ENCODE measurements at places on chromosomes 11 and 22. TPM values are rescaled to one million over a fixed set of nuclear protein-coding genes. Genes with fewer than 3 reads are reported as not detected.
A peak's percentile ranks its signal among the peaks of the same experiment; 100 is the strongest.

BIRC3 gene
- total RNA-seq: 0.27 TPM

CRYBB2 gene
- not detected for total RNA-seq

POU2AF1 gene
- total RNA-seq: not detected

SEPTIN5 gene
- 2.8 TPM for total RNA-seq

NPAS4 gene
- not detected for total RNA-seq

NEFH gene
- total RNA-seq: not detected

CTSW gene
- total RNA-seq: 0.24 TPM

KRTAP5-1 gene
- not detected for total RNA-seq

MS4A6E gene
- not detected for total RNA-seq

DNA sequence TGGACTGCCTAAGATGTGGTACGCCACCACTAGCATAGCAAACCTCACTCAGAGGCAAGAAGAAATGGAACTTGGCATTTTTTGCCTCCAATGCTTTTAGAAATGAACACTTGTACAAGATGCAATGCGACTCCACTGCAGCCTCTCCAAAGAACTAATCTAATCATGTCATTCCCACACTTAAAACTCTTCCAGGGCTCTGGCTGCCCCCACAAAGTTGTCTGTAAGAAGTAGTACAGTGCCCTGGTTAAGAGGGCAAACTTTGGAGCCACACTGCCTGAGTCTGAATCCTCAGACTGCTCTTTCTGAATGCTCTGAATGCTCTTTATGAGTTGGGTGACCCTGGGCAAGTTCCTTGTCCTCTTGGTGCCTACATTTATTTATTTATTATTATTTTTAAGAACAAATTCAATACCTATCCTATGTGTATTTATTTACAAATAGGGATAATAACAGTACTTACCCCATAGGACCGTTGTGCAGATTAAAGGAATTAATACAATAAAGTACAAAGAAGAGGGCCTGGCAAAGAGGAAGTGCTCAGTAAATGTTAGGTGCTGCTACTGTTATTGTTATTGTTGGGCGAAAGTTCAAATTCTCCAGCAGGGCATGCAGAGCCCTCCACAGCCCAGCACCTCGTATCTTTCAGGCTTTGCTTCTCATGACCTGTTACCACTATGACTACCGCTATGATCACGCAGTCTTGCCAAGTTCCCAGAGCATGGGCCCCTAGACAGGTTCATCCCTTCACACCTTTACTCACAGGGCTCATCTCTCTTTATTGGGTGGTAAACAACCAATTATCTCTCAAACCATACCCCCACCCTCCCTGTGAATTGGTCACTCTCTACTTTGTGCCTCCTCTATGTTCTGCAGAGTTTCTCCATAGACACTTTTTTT is 59.3 kb downstream of the RAB30 start:
- no peak for DNase-seq

- no peak for DNase-seq
These were observed 14.5 kb downstream of the ARVCF start for GRCh38 chr22:20002128-20002527.

GRCh38 chr11:128917144-128917724 is 25.4 kb downstream of the TP53AIP1 start:
- no peak for DNase-seq

GRCh38 chr22:20211997-20212753 is 55.9 kb downstream of the RTN4R start:
- DNase-seq: no peak

- DNase-seq: no peak
These were observed 1.1 kb downstream of the TRIM48 start for GRCh38 chr11:55263081-55263480.

DNA sequence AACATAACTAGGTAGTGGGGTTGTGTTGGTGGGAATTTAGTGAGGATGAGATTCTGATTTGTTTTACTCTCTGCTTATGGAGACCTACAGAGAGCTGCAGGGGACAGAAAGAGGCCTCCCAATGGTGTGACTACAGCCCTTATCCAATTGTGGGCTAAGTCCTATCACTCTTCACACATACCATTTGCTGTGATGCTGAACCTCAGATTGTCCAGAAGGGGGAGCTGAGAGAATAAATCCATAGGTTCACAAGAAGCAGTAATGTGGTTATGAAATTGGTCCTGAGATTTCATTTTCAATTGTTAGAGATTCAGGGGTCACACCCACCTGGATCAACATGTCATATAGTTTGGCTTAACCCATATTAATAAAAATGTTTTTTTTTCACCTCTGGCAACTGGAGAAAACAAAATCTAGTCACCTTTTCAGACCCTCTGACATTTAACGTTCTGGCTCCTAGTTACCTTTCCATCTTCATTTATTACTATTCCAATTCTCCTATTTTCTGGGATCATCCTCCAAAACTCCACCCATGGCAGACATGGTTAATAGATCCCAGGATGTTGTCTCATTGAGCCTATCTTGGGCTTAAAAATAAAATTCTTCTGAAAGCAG is 53.3 kb upstream of the PTPN5 start:
- peak; percentile 32 for DNase-seq

- DNase-seq: no peak
These were observed 17.7 kb upstream of the SCGB1D1 start for GRCh38 chr11:62172294-62172693.

- DNase-seq: no peak
These were observed 25.2 kb downstream of the LIF start for GRCh38 chr22:30221121-30221992.

GRCh38 chr22:28548406-28548805 is 131.2 kb downstream of the TTC28 start:
- no peak for DNase-seq

DNA sequence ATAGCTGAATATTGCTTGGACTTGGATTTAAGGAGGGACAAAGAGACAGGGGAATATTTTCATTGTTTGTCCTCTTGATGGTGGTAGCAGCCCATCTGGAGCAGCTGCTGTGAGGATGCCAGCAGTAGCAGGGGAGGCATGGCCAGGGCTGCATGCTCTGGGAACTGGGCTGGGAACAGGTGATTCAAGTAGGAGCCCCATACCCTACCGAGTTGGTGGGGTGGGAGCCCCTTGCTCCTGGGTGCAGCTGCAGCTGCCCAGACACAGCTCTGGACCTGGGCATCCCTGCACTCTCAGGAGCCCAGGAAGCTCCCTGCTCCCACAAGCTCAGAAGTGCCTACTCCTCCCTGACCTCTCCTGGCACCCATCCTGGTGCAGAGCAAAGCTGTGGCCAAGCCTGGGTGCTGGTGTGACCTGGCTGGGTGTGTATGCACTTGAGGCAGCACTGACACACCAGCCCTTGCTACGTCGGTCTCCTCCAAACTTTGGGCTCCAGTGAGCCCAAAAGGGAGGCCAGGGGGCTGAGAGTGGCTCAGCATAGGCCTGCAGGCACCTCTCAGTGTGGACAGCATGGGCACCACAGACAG is 341.8 kb upstream of the CCDC179 start:
- DNase-seq: no peak

DNA sequence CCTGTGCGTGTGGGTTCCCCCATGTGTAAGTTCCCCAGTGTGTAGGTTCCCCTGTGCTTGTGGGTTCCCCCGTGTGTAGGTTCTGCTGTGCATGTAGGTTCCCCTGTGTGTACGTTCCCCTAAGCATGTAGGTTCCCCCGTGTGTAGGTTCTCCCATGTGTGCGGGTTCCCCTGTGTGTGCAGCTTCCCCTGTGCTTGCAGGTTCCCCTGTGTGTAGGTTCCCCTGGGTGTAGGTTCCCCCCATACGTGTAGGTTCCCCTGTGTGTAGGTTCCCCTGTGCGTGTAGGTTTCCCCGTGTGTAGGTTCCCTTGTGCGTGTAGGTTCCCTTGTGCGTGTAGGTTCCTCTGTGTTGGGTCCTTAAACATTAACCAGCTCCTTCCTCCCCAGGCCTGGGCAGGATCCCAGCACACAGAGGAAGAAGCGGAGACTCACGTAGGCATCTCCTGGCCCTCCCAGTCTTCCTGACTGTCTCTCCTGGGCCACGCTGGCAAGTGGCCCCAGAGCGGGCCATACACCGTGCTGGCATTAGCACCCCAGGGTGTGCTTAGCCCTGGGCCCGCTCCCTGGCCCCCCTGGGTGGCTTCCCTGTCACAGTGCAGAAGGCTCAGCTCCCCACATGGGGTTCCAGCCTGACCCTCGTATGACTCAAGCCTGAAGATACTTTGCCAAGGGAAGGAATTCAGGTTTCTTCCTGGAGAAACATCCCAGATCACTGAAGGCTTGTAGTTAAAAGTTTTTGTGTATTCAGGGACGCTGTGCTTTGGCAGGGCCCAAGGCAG is 2.8 kb upstream of the GRAMD4 start:
- no peak for DNase-seq

GRCh38 chr11:78417175-78417887 is at the start of gene GAB2:
TSS of gene GAB2 (minus strand) at chr11:78417820. CDS start at chr11:78417720, 100 bp downstream.
- no peak for DNase-seq

GRCh38 chr11:69912911-69913451 is 93.8 kb upstream of the FGF3 start:
- DNase-seq: no peak

- no peak for DNase-seq
These were observed 17.5 kb downstream of the IL17RA start for GRCh38 chr22:17102297-17102667.

DNA sequence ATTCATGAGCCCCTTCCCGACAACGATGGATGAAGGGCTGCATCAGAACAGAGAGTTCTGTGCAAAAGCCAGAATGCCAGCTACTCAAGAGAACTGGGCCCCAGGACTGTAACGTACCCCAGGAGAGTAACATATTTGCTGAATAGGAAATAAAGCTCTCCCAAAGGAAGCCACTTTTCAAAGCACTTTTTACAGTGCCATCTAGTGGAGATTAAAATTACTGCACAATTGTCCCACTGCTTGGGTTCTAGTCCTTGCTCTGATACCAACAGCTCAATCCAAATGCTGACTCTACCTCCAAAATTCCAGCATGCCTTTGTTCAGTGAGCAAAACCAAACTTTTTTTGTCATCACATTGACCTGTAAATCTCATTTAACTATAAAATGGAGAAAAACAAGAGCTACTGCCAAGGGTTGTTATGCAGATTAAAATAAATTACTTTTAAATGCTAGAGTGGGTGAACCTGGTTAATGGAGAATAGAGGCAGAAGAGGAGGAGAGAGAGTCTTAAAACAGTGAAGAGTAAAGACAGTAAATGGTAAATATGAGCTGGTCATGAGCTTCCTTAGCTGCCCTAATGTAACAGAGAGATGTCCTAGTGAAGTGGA is 87.6 kb upstream of the FSHB start:
- peak; percentile 35 for DNase-seq

DNA sequence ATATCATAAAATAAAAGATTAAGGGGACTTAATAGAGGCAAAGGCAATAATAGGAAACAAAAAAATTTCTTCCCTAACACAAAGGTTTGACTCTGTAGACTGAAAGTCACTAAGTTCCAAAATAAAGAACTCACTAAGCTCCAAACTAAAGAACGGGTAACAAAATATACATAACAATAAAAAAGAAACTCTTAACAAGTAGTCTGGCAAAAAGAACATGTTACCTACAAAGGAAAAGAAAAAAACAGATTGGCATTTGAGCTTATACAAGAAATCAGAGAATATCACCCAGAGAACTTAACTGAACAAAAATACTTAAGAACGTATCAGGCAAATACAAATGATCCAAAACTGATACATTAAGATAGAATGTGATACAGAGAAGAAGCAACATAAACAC is 7.5 kb downstream of the ARHGAP32 start:
- DNase-seq: no peak

GRCh38 chr11:116618461-116618860 is 154.3 kb downstream of the BUD13 start:
- no peak for DNase-seq

DNA sequence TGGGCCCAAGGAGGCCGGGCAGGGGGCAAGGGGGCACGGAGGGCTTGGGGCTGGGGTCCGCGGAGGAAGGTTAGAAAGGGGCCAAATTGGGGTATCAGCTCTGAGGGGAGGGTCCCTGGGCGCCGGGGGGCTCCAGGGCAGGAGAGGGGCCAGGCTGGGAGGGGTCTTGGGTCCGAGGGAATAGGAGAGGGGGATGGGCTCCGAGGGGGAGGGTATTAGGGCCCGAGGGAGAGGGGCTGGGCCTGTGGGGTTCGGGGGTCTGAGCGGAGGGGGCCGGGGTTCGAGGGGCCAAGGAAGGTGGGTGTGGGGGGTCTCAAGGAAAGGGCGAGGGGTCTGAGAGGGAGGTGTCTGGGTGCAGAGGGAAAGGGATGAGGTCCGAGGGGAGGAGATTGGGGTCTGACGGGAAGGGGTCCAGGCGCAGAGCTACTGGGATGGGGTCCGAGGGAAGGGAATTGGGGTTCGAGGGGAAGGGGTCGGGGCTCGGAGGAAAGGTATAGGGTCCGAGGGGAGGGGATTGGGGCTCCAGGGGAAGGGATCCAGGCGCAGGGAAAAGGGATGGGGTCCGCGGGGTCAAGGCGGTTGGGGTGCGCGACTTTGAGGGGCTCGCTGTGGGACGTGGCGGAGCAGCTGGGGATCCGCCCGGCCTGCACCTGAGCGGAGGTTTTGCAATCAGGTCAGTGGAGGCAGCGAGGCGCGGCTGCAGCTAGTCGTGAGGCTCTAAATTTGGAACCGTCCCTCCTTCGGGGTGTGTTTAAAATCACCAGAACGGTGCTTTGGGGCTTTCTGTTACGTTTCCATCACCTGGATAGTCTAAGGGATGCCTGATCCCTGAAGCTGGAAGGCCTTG is 728 bp downstream of the CTTN start:
- DNase-seq: no peak

DNA sequence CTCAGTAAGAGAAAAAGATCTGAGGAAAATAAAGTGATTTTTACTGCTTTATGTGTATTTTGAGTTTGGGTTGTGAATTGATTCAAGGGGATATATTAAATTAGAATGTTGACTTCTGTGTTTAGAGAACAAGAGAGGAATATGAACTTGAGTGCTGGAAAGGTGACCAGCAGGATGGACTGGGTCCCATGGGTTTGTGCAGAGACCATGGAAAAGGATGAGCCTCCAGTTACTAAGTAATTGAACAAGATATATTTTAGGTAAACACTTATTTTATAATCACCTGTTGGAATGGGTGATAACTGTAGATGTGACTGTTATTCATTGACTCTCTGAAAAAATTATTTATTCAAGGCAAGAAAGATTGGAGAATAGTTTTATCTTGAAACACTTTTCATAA is 82.0 kb upstream of the TOP3B start:
- DNase-seq: no peak

DNA sequence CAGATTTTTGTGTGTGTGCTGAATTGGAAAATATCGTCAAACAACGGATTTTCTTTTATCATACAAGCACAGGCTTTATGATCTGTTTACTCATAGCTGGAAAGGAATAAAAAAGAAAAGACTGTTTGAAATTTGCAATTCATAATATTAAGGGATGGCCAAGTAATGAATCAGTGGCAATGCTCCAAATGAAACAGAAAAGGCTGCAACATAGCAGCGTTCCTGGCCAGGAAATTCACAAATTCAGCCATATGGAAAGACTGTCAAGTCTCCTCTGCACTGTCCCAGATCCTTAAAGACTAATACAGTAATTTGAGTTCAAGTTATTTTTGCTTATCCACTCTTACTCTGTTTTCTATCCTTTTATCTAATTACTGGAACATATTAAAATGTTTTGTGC is 98.2 kb downstream of the MSANTD4 start:
- DNase-seq: no peak

DNA sequence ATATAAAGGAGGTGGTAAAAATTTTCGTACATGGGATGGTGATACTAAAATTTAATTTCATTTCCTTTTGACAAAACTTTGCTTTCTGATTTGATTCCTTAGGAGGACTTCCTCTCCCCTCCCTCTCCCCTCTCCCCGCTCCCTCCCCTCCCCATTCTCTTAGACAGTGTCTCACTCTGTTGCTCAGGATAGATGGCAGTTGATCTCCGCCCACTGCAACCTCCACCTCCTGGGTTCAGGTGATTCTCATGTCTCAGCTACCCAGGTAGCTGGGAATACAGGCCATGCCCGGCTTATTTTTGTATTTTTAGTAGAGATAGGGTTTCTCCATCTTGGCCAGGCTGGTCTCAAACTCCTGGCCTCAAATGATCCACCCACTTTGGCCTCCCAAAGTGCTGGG is 15.9 kb downstream of the TRIM44 start:
- no peak for DNase-seq
